8988T (cell line): ENCODE measurements at places on chromosomes 3 and 15.

DNA sequence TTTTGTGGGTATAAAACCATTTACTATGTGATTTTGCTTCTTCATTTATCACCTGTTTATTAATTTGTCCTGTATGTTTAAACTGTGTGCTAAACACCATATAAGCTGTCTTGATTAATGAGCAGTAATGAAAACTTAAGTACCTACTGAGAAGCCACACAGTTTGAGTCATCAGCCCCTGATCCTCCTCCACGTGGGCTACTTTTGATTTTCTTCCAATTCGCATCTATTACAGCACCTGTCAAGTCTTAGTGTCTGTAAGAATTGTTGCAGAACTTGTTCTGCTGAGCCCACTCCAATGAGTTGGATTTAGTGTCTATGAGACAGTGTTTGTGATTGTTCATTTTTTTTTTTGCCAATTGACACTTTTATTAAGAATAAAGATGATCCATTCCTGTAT is 16.8 kb downstream of the EPHA6 start:
- DNase-seq, result no peak

- DNase-seq, result no peak
Observed at GRCh38 chr15:98718426-98719136, 70.2 kb downstream of the IGF1R start.

GRCh38 chr3:66858656-66859381 is 139.3 kb upstream of the KBTBD8 start:
- no peak for DNase-seq

DNA sequence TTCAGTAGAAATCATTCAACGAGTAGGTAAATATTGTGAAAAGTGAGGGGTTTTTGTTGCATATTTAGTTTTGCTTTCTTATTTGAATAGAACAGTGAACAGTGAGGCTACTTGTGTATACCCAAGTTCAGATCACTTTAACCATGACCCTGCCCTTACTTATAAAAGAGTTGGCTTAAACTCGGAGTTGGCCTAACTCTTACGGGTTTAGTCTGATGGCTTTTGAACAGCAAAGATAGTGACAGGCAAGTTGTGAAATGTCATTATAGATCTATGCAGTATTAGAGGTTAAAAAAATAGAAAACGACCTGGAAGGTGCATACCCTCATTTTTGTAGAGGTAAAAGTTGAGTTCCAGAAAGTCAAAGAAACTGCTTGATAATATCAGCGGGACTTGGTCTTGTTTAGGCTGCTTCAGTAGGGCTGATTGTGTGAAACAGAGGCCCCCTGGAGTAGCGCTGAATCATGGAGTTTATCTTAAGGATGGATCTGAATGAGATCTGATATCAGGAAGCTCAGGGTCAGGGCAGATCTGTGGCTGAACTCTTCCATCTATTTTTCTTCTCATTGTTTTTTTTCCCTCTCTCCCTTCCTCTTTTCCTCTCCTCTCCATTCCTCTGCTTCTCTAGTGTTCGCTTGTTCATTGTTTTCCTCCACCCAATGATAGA is 359.8 kb downstream of the LPP start:
- DNase-seq, result no peak

DNA sequence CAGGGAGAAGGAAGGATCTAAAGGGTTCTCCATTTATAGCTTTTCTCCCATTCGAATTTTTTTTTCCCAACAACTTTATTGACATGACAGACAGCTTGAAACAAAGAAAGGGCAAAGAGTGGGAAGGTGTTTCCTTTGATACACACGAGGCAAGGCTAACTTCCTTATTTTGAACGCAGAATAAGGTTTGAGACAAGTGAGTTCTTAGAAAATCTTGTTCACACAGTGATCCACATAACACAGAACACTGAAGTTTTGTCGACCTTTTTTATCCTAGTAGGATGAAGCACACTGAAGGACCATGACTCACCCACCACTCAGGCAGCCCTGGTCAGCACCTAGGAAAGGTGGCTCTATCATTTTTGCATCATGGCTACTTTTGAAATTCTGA is 425.8 kb upstream of the MDFIC2 start:
- DNase-seq, result no peak
